ENCODE measurements at places on chromosomes 2 and 18.

- peak; percentile 35 for DNase-seq
Observed at GRCh38 chr2:46913471-46914381, 1.9 kb downstream of the MCFD2 start.

DNA sequence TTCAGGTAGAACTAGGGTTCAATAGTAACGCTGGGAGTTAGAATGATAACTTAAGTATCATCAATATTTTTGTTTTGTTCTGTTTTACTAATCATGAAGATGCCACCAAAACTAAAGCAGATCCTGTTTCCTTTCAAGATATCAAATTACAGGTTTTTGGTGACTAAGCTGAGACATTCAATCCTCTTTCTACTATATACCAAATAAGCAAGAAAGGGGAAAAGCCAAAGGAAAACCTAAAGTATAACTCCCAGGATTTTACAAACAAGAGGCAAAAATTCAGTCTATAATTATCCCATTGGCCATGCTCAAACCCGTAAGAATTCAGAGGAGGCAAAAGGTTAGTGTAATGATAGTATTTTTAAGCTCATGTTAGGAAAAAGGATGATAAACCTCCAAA is 175.2 kb upstream of the CCDC150 start:
- no peak for DNase-seq

DNA sequence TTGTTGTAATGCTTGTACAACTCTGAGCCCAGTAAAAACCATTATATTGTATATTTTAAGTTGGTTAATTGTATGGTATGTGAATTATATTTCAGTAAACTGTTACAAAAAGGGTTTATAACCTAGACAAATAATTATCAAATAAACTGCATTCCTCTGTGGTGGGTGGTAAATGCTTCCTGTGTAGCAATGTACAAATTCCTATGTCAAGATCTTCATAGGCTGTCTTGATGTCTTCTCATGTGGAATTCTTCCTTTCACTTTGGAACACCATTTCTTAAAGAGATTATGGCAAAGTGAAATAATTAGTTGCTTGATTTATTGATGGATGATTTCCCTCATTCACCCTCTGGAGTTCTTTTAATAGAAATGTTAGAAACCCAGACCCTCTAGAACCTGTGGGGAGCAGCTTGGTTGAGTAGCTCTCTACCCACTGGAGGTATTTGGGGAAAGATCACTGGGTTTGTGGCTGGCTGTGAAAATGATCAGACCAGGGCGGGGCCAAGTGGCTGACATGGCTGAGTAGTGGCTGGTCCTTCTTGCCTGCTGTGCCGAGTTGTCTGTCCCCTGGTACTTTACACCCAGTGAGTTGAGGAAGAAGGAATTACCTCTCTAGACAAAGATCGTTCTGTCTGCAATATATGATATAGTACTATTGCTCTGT is 22.4 kb upstream of the MGAT5 start:
- no peak for DNase-seq

DNA sequence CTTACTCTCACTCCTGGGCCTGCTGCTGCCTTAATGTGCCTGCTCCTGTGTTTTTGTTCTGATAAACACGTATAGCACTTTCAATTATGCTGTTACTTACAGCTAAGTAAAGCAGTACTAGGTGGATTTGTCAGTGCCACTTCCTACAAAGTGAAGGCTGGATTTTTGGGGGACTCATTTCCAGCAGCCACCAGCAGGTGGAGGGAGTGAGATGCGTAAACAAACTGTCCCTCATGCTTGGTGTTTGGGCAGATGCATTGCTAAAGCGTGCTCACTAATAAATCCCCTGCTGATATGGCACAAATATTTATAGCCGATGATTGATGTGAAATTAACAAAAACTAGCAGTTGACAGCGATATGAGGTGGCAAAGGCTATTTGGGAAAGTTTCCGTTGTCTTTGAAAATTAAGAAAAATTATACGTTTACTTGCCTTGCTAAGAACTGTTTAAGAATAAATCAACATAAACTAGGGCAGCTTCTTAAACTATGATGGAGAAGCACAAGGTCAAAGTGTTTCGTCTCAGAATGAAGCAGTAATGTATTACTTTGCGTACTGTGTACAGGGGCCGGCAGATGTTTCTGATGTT is 101.7 kb downstream of the AGAP1 start:
- DNase-seq = peak; percentile 5

- DNase-seq = no peak
Observed at GRCh38 chr2:100060875-100061274, 81.5 kb downstream of the AFF3 start.
